Fibroblast of the aortic adventitia (primary cell): ENCODE measurements at places on chromosomes 7 and 10.

DNA sequence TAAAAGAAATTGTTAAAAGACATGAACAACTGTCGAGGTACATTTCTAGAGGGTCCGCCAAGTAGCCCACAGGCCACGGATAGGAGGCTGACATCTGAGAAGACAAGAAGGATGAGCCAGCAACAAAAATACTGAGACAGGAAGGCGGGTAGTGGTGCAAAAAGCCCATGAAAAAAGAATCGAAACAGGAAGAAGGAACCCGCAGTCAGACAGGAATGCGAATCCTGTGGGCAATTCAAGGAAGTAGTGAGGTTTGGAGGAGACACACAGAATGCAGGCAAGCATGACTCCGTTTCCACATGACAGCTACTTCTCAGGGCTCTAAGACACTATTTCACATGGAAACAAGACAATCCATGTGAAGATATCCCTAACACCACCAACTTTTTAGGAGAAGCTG lies 125.2 kb downstream of the DOCK4 start:
- no peak for DNase-seq

DNA sequence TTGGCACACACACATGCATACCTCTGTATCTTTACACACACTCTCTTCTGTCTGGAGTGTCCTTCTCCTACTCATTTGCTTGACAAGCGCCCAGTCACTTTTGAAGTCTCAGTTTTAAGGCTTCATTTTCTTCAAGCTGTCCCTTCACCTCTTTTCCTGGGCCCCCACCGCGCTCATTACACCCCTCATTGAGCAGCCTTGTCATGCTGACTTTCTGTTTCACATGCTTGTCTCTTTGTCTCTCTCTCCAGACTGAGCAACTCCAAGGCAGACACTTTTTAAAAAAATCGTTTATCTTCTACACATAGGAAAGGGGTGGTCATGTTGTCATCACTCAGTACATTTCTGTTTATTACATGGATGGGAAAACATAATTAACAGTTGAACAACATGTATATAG lies 225.2 kb upstream of the FZD1 start:
- DNase-seq: no peak

DNA sequence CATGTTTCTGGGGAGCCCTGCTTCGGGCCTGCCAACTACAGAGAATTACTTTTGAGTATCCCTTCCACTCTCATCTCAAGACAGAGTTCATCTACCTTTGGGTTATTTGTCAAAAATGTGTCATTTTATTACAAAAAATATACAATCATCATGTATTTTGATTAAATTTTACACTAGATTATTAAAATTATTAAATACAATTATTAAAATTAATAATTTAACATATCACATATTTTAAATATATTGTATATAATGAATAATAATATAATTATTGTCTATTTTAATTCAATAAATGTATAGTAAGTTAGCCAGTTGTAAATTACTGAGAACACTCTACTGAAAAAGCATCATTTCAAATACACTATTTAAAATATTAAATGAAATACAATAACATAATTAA lies 50.9 kb downstream of the FIGNL1 start:
- DNase-seq: no peak

DNA sequence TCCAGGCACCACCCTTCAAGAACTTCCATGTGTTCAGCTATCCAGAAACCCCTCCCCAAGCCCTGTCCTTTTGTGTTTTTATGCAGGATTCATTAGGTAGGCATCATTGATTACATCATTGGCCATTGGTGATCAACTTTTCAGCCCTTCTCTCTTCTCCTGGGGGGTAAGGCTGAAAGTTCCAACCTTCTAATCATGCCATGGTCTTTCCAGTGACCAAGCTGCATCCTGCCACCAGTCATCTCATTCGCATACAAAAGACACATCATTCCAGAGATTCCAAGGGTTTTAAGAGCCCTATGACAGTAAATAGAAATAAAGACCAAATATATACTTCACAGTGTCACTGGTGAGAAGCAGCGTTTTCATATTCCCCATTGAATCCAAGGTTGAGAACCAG lies 48.2 kb downstream of the DNAJC12 start:
- DNase-seq: no peak

GRCh38 chr10:103834436-103835095 lies 20.8 kb downstream of the SH3PXD2A start:
- no peak for DNase-seq

DNA sequence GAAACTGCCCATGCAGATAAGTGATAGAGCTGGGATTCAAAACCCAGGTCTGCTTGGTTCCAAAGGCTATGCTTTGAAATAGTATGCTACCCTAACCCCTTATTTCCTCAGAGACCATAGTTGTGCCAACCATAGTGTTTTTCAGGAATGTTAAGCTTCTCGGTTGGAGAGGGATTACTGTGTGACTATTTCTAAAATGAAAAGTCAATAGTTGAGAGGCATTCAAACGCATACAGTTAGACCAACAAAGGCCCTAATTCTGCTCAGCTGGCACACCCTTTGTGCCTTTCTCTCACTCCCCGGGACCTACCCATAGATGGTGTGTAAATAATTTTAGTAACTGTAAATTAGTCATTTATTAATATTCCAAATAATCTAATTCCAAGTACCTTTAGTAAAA lies 64.6 kb upstream of the RNF148 start:
- no peak for DNase-seq

- DNase-seq: peak; percentile 18
Observed at GRCh38 chr7:28956608-28957063, 1.5 kb downstream of the TRIL start.
